ENCODE measurements at places on chromosomes 1 and 21. TPM values are rescaled to one million over a fixed set of nuclear protein-coding genes. Genes with fewer than 3 reads are reported as not detected.

Gene LPAR3
- total RNA-seq = 0.35 TPM

Gene FAAH
- total RNA-seq = 0.77 TPM

Gene CYYR1
- not detected for total RNA-seq

Gene TNFRSF1B
- total RNA-seq = 0.45 TPM
